ENCODE measurements at places on chromosomes 5 and 9.
A peak's percentile ranks its signal among the peaks of the same experiment; 100 is the strongest.

DNA sequence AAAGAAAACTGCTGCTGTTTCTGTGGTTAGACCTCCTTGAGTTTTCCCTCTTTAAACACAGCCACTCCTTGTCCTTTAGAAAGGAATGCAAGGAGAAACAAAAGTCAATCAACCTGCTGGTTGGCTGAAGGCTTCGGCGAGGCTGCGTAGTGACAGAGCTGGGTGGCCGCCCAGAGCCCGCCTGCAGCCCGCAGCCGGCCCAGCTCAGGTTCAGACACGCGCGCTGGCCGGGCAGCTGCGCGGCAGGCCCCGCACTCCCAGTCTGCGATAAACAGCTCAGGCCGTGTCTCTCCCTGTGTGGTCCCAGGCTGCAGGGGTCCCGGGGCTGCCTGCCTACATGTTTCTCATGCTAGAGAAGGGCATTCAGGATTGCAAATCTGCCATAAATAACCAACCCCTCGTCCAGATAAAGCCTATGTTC is 115.4 kb downstream of the HSD17B3 start:
- DNase-seq = peak; percentile 72

- DNase-seq = no peak
Measured at GRCh38 chr5:10617103-10617502, 53.2 kb downstream of the ANKRD33B start.

GRCh38 chr9:122205176-122205575 is 23.6 kb downstream of the LHX6 start:
- DNase-seq = no peak

- DNase-seq = no peak
Measured at GRCh38 chr5:40521108-40521785, 158.5 kb upstream of the PTGER4 start.

DNA sequence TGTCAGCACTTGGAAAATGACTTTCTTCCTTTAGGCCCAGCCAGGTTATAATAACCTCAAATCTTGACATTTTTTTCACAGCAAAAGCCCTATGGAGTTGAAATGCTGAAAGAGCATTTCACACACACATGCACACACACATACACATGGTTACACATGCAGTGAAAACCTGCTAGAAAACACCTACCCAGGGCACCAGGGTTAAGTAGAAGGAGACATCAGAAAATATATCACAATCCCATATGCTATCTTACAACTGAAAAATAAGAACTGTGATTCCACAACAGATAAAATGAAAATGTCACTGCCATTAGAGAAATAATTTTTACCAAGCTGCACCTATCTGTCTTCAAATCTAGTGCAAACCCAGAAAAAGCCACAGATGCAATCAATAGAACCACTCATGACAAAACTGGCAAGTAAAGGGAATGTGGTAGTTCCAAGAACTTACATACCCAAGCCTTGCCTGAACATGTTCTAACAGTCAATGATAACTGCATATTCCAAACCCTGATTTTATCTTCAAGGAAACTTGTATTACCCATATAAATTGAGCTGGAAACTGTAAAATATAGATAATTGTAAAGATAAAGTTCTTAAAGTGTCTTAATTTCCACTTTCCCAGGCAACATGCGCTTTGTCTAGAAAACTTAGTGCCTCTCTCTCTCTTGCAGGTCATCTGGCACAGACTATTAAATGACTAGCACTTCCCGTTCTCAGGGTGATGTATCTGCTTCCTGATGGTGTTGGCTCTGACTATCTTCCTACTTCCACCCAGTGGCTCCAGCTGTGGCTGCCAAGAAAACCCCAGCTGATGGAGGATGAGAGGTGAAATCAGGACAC is 250.2 kb upstream of the PTGER4 start:
- no peak for DNase-seq

DNA sequence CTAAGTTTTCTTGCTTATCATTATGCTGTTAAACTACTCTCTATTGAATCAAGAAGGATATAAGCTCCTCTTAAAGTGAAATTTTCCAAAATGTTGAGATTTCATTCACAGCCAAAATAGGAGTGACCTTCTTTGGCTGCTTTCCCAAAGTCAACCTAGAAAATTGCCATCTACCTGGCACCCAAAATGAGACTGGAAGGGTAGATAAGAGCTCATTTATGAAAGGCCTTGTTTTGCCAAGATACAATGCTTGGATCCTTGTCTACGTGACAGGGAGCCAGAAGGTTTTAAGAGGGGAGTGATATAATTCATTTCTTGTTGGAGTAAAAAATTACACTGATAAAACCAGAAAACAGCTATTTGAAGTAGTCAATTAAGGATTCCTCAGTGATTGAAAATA is 287.1 kb downstream of the IZUMO3 start:
- no peak for DNase-seq

DNA sequence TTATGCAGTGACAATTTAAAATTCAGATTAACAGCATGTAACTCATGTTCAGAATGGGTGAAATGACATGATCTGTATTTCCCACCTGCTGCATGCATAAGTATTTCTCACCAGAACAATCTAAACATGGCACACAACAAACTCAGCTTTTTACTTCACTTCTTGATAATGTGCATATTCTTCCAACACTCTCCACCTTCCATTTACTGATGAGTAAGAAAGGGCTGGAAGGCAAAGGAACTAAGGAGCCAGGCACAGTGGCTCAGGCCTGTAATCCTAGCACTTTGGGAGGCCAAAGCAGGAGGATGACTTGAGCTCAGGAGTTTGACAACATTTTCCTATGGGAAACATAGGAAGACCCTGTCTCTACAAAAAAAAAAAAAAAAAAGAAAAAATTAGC is 35.8 kb upstream of the SAP30L start:
- DNase-seq = no peak

All from mesendoderm (in vitro differentiated cells).